Midbrain (tissue), 1 donor: ENCODE measurements at places on chromosomes 16 and 17.

DNA sequence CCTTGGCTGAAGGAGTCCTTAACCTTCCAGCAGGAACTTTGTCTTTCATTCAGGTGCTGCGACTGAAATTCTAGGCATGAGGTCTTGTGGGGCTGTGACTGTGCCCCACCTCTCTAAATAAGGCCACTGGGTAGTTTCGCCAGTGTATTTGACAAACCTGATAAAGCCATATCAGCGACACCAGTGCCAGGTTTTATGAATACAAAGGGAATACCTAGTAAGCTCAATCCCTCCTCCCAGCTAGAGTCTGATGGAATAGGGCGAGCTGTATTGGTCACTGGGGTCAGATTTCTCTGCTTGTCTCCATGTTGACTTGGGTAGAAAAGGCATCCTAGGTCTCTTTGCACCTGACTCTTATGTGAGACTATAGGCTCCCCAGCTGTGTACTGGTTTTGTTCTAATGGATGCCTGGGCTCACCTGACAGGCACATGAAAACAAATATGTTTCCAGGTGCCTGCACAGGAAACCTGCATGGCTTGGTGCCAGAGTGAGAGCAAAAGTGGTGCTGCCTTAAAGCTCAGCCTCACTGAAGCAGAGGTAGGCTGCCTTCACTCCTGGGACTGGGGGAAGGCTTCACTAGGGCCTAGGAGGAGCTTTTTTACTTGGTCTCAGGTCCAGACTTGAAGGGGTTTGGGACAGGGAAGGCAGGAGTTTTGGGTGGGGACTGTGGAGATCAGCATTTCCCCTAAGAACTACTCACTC is 8.3 kb downstream of the SLC7A6 start:
- no peak for DNase-seq

DNA sequence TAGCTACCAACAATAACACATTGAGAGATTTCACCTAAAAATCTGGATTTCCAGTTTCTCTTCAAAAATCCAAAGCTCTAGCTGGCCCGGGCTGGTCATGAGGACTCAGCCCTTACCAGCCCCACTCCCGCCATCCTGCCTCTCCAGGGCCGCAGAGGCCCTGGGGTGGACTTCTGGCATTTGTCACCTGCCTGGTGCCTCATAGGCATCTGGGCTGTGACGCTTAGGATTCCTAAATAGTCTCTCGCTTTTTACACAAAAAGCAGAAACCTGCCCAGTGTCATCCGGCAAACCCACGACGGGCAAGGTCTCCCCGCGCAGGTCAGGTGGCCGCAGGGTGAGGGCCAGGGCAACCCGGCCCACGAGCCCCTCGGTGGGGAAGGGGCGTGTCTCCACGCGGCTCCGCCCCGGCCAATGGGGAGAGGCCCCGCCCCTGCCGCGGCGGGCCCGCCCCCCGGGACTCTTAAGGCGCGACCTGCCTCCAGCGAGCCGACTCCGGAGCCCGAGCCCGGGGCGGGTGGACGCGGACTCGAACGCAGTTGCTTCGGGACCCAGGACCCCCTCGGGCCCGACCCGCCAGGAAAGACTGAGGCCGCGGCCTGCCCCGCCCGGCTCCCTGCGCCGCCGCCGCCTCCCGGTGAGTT is at the start of gene VASN:
VASN (plus strand) TSS at position 492 of the 644 bp plus-strand sequence. CDS start 9,030 bp downstream, outside the sequence.
- peak; percentile 67 for DNase-seq

DNA sequence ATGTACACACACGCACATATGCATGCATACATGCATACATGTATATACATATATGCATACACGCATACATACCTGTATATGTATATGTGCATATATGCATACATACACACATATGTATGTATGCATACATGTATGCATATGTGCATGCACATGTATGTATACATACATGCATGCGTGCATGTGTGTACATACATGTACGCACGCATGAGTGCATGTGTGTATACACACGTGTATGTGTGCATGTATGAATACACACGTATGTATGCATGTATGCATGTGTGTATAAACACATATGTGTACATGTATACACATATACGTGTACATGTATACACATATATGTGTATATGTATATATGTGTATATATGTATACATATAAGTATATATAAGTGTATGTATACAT is 28.5 kb upstream of the DLX3 start:
- DNase-seq: no peak

GRCh38 chr17:51608251-51608933 is 348.0 kb downstream of the UTP18 start:
- DNase-seq: no peak

- DNase-seq: no peak
Measured at GRCh38 chr16:88365244-88365865, 17.4 kb upstream of the ZNF469 start.

- no peak for DNase-seq
Measured at GRCh38 chr16:23784811-23785447, 30.1 kb downstream of the CHP2 start.

DNA sequence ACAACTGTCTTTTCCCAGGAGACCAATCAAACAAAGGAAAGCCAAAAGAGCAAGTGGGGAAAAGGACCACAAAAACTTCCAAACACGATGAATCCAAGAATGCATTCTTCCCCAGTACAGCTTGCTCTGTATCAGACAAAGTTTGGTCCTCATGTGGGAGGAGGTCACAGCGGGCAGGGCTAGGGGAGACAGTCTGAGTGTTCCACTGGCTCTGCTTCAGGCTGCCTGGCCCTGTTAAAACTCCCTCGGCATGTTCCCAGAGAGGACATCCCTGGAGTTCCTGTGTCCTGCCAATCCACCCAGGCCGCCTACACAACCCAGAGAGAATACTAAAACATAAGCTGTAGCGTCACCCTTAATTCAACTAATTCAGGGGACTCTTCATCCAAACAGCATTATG is 415.1 kb upstream of the DYNLRB2 start:
- DNase-seq: no peak

DNA sequence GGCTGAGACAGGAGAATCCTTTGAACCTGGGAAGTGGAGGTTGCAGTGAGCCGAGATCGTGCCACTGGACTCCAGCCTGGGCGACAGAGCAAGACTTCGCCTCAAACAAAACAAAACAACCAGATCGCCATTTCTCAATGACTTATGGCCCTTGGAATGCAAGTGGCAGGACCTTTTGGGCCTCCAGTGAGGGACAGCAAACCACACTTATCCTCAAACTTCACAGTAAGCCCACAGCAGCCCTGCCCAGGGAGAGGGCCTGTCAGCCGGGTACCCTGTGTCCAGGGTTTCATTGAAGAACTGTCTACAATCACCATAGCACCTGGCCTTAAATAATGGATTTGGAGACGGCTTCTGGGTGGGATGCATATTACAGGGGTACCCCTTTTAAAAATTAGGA is 11.7 kb downstream of the TRAF4 start:
- no peak for DNase-seq

GRCh38 chr17:1909985-1910384 is 80.2 kb downstream of the RPA1 start:
- DNase-seq: no peak

GRCh38 chr17:57106107-57106835 is 21.2 kb downstream of the AKAP1 start:
- no peak for DNase-seq

DNA sequence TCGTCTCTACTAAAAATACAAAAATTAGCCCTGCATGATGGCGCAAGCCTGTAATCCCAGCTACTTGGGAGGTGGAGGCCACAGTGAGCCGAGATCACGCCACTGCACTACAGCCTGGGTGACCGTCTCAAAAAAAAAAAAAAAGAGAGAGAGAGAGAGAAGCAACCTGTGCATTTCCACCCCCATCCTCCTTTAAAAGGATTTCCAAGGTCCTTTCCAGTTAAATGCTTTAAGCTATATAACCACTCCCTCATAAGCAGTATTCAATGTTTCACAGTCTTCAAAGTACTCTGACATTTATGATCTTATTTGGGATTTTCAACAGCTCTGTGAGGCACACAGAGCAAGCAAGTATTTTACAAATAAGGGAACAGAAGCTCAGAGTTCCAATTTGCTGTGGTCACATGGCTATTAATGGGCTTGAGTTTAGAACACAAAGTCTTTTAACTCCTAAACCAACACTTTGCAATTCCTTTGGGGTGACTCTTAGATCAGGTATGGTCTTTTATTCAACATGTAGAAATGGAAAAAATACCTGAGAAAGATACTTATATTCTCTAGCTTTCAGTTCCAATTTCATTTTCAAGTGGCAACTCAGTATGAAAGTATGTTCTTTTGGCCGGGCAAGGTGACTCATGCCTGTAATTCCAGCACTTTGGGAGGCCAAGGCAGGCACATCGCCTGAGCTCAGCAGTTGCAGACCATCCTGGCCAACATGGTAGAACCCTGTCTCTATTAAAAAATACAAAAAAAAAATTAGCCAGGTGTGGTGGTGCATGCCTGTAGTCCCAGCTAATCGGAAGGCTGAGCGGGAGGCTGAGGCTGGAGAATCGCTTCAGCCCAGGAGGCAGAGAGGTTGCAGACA is 31.3 kb downstream of the SPOP start:
- no peak for DNase-seq

DNA sequence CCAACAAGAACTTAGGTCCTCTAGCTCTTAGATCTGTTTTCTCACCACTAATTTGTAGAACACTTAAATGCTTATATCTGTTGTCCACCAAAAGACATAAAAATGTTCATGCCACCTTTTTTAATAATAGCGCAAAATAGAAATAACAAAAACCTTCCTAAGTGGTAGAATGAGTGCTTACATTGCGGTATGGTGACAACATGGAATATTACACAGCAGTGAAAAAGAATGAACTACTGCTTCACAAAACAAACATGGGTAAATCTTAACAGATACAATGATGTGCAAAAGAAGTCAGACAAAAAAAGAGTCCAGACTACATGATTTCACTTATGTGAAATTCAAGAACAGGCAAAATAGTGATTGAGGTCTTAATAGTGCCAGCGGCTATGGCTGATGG is 351.1 kb downstream of the CA10 start:
- no peak for DNase-seq

DNA sequence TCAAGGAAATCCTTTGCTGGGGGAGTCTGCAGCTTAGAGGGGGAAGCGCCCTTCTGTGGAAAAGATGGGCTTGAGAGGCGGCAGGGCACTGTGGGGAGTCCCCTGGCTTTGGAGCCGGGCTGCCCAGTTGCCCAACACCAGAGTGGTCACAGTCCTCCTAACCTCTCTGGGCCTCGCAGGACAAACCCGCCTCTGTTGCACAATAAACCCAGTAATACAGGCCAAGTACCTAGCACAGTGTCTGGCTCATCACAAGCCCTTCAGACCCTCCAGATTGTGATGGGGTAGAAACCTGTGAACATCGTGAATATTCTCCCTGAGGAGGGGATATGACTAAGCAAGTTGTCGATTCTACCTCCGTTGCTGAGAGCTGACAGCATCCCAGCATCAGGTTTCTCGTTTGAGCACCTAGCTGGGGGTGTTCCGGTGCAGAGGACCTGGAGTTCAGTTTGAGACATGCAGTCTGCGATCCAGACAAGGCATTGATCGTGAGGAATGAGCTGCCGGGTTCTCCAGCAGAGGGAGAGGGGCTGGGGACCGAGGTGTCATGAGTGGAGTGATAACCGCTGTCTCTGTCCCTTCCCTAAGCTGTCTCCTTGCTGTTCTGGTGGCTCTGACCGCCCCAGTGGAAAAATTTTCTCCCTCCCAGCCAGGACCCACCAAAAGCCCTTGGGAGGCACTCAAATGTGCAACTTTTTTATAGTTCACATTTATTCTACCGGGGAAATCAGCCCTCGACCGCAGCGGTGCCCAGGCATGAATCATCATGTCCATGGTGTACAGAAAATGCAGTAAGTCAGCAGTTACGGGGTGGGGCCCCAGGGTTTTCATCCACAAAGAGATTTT is 161.9 kb downstream of the WSCD1 start:
- DNase-seq: no peak

DNA sequence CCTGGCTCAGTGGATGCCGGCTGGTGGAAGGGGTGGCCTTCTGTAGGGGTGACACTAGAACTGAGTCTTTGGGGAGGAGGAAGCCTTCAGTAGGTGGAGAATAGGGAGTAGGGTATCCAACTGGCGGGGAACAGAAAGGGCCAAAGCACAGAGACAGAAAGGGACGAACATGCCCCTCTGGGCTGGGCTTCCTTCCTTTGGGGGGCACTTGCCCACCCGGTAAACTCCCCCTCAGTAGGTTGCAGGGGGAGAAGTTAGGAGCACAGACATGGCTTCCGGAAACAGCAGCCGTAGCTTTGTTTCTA is 774 bp downstream of the ENGASE start:
- DNase-seq: no peak

DNA sequence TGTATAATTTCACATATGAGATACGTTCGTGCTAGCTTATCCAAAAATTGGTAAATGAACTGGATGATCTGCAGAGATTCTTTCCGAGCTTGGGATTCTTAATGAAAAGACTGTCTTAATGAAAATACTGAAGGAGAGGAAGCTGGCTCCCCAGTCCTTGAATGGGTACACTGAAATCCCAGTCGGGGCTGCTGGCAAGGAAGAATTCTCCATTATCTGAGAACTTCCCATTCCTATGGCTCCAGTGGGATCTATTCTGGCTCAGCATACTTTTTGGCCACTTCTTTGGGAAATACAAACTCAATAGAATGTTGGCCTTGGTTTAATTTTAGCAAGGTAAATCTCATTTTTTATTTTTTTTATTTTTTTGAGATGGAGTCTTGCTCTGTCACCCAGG is 23.7 kb upstream of the SLC35B1 start:
- no peak for DNase-seq

DNA sequence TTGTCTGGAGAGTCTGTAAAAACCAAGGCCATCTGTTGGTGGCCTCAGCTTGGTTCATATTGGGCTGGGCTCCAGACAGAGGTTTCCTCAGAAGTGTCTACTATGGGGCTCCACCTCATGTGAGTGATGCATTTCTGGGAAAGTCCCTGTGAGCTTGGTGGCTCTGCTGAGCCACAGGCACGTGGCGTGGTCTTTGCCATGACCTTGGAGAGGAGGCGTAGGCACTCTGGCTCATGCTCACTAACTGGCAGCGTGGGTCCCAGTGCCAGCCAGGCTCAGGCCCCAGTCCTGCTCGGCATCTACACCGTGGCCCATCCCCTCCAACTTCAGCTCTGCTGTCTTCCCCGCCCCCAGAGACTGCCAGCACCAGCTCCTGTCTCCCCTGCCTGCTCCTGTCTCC is 10.7 kb upstream of the SMTNL2 start:
- no peak for DNase-seq

GRCh38 chr16:1003391-1004347 is 22.1 kb downstream of the SOX8 start:
- no peak for DNase-seq

DNA sequence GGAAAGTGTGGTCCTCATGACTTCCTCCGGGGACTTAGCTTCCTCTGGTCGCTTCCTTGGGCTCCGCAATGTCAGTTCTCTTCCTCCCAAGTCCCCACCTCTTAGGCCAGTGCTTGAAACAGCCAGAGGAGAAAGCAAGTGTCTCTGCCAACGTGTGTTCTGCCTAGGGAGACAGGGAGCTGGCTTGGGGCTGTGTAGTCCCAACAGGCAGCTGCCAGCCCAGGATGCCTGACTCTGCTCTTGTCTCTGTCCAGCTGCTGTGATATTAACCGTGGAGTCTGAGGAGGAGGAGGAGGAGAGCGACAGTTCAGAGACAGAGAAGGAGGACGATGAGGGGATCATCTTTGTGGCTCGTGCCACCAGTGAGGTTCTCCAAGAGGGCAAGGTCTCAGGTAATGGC is 13.5 kb upstream of the PLEKHG4 start:
- DNase-seq: no peak

GRCh38 chr17:63436523-63437110 is 9.5 kb downstream of the CYB561 start:
- DNase-seq: no peak
